ENCODE measurements at places on chromosomes 12 and 14.

DNA sequence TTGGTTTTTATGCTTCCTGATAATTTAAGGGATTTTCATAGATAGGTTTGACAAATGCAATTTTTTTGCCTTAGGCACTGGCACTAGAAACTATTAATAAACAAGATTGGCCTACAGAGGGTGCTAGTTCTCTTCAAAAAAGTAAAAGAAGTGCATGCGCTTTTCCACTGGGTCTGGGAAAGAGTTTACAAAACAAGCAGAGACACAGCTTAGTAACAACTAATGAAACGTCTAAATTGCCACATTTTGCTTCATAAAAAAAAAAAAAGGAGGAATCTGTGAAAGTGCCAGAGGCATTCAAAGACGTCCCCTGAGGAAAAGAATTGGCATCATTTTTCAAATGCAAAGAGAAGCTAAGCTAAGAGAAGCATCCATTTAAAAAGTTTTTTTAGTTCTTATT, 58.3 kb upstream of the EEA1 start:
- peak; percentile 75 for DNase-seq

- DNase-seq: peak; percentile 77
These were observed 123.3 kb downstream of the SSPN start for GRCh38 chr12:26318661-26319068.

DNA sequence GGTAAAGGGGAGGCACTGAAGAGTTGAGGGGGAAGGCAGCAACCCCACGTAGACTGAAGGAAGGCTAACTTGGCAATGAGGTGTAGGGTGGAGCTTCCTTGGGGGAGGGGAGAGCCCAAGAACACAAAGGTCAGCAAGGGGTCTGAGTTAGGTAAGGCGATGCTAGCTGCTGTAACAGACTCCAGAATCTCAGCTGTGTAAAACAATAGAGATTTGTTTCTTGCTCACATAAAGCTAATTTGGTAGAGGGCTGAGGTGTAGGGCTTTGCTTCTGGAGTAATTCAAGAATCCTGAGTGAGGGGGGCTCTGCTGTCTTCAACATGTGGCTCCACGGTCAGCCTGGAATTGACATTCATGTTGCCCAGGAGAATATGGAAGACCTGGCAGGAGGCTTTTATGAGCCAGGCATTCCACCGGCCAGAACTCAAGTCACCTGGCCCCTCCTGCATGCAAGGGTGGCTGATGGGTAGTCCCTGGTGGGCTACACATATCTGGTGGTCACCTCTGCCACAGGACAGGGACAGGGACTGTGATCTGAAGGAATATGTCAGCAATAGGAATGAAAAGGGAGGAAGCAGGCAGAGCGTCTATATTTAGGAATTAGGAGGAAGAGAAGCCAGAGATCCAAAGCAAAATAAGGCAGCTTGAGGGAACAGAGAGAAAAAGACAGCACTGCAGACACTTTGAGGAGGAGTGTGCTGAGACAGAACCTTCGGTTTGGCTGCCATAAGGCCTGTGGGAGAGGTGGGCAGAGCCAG, 153.7 kb downstream of the ZFP36L1 start:
- DNase-seq: no peak

GRCh38 chr14:46048127-46048526, 603.5 kb downstream of the RPL10L start:
- peak; percentile 55 for DNase-seq

Measured in EH (cell line).